Stimulated activated memory B cell treated with anti-CD40 and anti-IgM and Interleukin-4, amounts not matched to agents 10 μg/mL and 1 μg/mL and 100 μg/mL, for 72 hours (primary cell): ENCODE measurements at places on chromosomes 16 and 17.

DNA sequence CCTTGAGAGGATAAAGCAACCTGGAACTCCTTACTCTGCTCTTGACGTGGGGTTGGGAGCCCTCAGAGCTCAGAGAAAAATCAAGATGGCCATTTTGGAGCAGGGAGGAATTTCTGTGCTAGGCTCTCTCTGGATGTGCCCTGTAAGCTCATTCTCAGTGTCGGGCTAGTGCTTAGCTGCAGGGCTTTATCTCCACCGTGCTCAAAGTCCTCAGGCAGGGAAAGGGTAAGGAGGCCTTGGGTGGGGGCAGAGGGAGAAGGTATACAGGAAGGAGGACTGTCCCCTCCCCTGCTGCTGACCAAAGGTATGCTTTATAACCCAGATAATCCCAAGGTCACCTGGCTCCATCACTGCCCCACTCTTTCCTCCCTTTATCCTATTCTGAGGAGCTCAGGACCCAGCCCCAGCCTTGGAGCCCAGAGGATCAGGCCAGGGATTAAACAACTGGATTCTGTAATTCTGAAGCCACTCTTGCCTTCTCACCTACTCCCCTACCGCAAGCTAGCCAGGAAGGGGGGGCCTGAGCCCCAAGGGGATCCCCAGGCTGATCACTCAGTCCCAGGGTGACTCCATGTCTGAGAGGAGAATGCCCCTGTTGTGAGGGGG is 1.1 kb downstream of the DHRS11 start:
- peaks cover 11% of the 10 kb centered on the region for H3K36me3 ChIP-seq
- peak overlapping the region; percentile 82 for H3K4me3 ChIP-seq
- no peak for ATAC-seq

DNA sequence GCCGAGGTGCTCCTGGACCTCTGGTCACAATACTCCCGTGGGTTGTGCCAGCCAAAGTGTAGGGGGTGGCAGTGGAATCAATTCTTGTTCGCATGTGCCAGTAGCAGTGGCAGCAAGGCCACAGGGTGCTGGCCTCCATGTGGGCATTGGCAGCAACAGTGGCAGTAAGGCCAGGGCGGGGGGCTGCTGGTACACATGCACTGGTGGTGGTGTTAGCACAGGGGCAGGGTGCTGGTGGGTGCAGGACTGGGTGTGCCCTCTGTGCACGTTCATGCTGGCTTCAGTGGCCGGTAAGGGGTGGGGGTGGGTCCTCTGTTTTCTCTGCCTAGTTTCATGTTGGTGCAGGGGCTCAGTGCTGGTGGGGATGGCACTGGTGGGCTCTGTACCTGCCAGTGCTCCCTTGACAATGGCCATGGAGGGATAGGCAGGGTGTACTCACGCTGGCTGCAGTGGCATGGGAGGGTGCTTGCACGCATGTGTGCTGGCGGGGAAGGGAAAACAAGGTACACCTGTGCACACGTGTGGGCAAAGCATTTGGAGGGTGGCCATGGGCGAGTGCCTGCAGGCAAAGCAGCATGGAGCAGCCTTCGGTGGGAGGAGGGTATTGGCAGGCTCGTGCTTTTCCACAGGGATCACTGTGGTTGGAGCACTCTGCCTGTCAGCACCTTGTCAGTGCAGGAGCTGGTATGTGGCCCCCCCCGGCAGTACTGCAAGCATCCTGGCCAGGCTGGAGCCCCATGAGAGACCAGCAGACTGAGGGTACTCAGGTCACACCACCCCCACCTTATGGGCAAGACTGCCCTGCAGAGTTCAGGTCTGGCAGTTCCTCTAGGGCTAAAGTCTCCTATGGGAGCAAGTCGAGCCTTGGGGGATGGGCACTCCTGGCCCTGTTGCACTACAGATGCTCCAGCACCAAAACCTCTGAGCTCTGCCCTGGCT is 35.8 kb downstream of the NF1 start:
- no peak overlapping the region for H3K4me3 ChIP-seq
- no peaks in the 10 kb centered on the region for H3K27me3 ChIP-seq
- no peak overlapping the region for H3K27ac ChIP-seq
- ATAC-seq, result no peak
- peaks cover 13% of the 10 kb centered on the region for H3K36me3 ChIP-seq

DNA sequence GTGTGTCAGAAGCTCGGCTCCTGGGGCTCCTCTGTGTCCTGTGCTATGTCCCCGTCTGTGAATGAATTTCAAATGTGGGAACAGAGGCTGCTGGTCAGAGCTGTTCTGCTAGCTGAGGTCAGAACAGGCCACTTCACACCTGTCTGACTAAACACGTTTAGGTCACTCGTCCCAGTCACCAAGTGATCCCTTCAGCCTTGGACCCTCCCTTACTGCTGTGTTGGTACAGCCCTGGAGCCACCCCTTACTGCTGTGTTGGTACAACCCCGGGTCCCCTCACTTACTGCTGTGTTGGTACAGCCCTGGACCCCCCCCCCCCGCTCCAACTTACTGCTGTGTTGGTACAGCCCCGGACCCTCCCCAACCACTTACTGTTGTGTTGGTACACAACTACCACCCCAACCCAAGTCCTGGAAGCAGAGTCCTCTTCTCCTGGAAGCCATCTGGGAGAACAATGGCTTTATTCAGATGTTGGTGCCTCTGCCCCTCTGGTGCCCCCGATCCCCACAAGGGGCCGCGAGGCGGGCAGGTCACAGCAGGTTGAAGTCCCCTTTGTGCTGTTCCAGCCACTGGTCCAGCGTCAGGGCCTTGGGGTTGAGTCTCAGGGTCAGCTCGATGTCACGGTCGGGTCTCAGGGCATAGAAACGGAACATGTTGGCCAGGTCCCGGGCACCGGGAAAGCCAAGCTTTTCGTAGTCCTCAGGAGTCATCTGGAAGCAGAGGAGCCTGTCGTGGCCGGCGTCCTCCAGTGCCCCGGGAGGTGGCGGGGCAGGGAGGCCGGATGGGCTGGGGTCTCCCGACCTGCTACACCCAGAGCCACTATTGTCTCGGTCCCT is 13.0 kb downstream of the NMRAL1 start:
- H3K27ac ChIP-seq, result peak overlapping the region; percentile 53
- ATAC-seq, result no peak
- H3K4me3 ChIP-seq, result no peak overlapping the region
- H3K27me3 ChIP-seq, result no peaks in the 10 kb centered on the region
- H3K36me3 ChIP-seq, result peaks cover 45% of the 10 kb centered on the region

DNA sequence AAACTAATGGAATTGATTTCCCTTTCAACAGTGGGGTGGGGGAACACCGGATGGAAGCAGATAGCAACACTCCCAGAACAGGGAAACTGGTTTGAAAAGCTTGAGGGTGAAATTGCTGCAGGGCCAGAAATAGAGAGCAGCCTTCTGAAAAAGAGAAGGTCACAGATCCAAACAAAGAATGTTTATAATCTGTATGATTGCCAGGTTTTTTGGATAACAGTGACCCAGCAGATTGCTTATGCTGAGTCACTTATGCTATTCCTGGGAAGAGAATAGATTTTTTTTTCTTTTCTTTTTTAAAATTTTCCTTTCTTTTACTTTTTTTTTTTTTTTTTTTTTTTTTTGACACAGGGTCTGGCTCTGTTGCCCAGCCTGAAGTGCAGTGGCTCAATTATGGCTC is 641.3 kb downstream of the KCNJ2 start:
- no peak for ATAC-seq
- H3K4me3 ChIP-seq, result no peak overlapping the region
- H3K36me3 ChIP-seq, result no peaks in the 10 kb centered on the region

DNA sequence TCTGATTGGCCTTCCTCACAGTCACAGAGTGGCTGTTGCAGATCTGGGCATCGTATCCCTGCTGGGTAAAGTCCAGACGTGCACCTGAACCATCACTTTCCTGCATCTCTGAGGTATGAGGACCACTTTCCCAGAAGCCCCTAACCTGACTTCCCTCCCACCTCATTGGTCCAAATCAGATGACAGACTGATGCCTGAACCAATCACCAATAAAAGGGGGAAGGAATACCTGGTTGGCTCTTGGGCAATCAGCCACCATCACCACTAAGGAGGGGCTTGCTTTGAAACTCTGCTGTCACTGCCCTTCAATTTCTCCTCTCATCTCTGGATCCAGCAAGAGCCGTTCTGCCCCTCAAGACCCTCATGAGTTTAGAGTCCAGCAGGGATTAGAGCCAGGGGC is 13.6 kb upstream of the WFDC1 start:
- H3K4me1 ChIP-seq, result no peaks in the 10 kb centered on the region
- peaks cover 19% of the 10 kb centered on the region for H3K27me3 ChIP-seq
- no peak overlapping the region for H3K27ac ChIP-seq
- H3K36me3 ChIP-seq, result no peaks in the 10 kb centered on the region
- ATAC-seq, result no peak
- no peak overlapping the region for H3K4me3 ChIP-seq

- no peak overlapping the region for H3K27ac ChIP-seq
- no peaks in the 10 kb centered on the region for H3K27me3 ChIP-seq
- peaks cover 49% of the 10 kb centered on the region for H3K4me1 ChIP-seq
- H3K4me3 ChIP-seq, result no peak overlapping the region
- H3K36me3 ChIP-seq, result peaks cover 7% of the 10 kb centered on the region
These were observed 7.5 kb downstream of the TENT4B start for GRCh38 chr16:50160495-50161164.

DNA sequence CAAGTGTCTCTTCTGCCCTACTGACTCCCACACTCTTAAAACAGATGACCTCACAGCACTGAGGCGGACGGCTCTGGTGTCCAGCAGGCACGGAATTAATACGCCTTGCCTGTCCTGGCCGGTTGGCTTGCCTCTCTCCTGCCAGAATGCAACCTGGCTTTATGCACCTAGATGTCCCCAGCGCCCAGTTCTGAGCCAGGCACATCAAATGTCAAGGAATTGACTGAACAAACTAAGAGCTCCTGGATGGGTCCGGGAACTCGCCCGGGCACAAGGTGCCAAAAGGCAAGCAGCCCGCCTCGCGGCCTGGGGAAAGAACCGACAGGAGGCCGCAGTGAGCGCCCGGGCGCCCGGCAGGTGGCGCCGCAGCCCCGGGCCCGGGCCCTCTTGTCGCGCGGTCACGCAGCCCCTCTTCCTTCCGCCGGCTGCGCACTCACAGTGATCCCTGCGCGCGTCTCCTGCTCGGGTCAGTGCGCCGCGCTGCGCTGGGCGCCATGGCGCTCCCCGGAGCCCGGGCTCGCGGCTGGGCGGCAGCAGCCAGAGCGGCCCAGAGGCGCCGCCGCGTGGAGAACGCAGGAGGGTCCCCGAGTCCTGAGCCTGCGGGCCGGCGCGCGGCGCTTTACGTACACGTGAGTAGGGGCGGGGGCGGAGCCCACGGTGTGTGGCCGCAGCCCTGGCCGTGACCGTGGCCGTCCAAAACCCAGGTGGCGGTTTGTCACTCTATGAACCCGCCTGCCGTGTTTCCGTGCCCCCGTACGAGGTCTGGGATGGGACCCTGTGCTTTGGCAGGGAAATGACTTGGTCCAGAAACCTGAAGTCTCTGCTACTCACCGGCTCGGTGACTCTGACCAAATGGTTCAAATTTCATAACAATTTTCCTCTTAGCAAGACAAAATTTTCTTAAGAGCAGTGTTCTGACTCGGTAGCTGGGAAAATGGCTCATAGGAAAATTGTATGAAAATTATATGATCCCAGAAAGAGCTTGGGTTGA is at the start of gene RSAD1:
TSS of gene RSAD1 (plus strand) at position 470 of the 991 bp plus-strand sequence. CDS start at position 495, 25 bp downstream.
- H3K4me3 ChIP-seq, result peak within 1 kb of the TSS; percentile 75
- H3K27ac ChIP-seq, result peak within 1 kb of the TSS; percentile 91
- H3K4me1 ChIP-seq, result peaks cover 33% of the 10 kb centered on the region

DNA sequence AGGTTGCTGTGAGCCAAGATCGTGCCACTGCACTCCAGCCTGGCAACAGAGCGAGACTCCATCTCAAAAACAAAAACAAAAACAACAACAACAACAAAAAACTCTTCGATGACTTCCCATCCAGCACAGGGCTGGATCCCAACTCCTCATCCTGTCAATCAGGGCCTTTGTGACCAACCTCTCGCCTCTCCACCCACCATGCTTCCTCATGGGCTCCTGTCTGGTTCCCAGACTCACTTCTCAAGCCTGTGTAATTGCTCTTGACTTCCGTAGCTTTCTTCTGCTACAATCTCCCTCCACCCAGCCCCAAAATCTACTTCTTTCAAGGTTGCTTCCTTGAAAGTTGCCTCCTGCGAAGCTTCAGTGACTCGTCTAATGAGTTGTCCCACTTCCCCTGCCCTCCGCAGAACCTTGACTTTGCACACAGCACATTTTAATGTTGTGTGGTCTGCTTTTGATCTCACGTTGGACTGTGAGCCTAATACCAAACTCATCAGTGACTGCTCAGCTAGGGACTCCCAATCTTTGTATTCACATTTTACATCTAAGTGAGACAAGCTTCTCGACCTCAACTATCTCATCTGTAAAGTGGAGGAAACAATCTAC is 936 bp upstream of the RASL10B start:
- peaks cover 9% of the 10 kb centered on the region for H3K27me3 ChIP-seq
- H3K27ac ChIP-seq, result no peak overlapping the region
- H3K4me3 ChIP-seq, result no peak overlapping the region
- ATAC-seq, result no peak
- H3K4me1 ChIP-seq, result peaks cover 11% of the 10 kb centered on the region

GRCh38 chr17:51957786-51958185 is 200.7 kb downstream of the CA10 start:
- no peaks in the 10 kb centered on the region for H3K36me3 ChIP-seq
- no peak overlapping the region for H3K27ac ChIP-seq
- ATAC-seq, result no peak
- no peaks in the 10 kb centered on the region for H3K27me3 ChIP-seq
- H3K4me1 ChIP-seq, result no peaks in the 10 kb centered on the region
- H3K4me3 ChIP-seq, result no peak overlapping the region

GRCh38 chr16:61324044-61324443 is 712.2 kb downstream of the CDH8 start:
- no peaks in the 10 kb centered on the region for H3K36me3 ChIP-seq
- no peaks in the 10 kb centered on the region for H3K27me3 ChIP-seq
- no peak overlapping the region for H3K4me3 ChIP-seq
- H3K27ac ChIP-seq, result no peak overlapping the region
- no peaks in the 10 kb centered on the region for H3K4me1 ChIP-seq

- no peak overlapping the region for H3K4me3 ChIP-seq
- H3K27ac ChIP-seq, result no peak overlapping the region
- ATAC-seq, result no peak
- no peaks in the 10 kb centered on the region for H3K27me3 ChIP-seq
- H3K36me3 ChIP-seq, result peaks cover 51% of the 10 kb centered on the region
These were observed 82.1 kb downstream of the VPS53 start for GRCh38 chr17:632560-632959.

- H3K27me3 ChIP-seq, result no peaks in the 10 kb centered on the region
- H3K36me3 ChIP-seq, result peaks cover 7% of the 10 kb centered on the region
- peak overlapping the region; percentile 98 for H3K27ac ChIP-seq
- H3K4me1 ChIP-seq, result peaks cover 41% of the 10 kb centered on the region
These were observed 537 bp downstream of the CNOT1 start for GRCh38 chr16:58628845-58629732.

- peaks cover 48% of the 10 kb centered on the region for H3K36me3 ChIP-seq
- peaks cover 56% of the 10 kb centered on the region for H3K4me1 ChIP-seq
- H3K27me3 ChIP-seq, result no peaks in the 10 kb centered on the region
- no peak for ATAC-seq
These were observed 2.8 kb downstream of the PRKAR1A start for GRCh38 chr17:68514831-68515635.

DNA sequence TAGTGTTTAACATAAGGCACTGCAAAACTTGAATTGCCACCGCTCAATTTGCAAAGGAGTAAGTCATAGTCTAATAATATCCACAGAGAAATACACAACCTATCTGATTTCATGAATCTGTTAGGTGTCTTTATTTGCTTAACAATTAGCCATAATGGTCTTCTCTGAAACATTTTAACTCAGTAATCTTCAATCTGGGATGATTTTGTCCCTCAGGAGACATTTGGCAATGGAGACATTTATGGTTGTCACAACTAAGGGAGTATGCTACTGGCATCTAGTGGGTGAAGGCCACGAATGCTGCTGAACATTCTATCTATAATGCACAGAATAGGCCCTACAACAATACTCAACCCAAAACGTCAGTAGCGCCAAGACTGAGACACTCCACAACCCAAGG is 4.3 kb downstream of the UBE2G1 start:
- H3K4me1 ChIP-seq, result peaks cover 59% of the 10 kb centered on the region
- H3K27ac ChIP-seq, result no peak overlapping the region
- peaks cover 11% of the 10 kb centered on the region for H3K36me3 ChIP-seq
- no peak overlapping the region for H3K4me3 ChIP-seq
- no peaks in the 10 kb centered on the region for H3K27me3 ChIP-seq
- no peak for ATAC-seq
